GM12892 (cell line): ENCODE measurements at places on chromosomes 12 and 14.

GRCh38 chr14:103960457-103961055 lies 18.2 kb upstream of the RD3L start:
- DNase-seq = no peak

DNA sequence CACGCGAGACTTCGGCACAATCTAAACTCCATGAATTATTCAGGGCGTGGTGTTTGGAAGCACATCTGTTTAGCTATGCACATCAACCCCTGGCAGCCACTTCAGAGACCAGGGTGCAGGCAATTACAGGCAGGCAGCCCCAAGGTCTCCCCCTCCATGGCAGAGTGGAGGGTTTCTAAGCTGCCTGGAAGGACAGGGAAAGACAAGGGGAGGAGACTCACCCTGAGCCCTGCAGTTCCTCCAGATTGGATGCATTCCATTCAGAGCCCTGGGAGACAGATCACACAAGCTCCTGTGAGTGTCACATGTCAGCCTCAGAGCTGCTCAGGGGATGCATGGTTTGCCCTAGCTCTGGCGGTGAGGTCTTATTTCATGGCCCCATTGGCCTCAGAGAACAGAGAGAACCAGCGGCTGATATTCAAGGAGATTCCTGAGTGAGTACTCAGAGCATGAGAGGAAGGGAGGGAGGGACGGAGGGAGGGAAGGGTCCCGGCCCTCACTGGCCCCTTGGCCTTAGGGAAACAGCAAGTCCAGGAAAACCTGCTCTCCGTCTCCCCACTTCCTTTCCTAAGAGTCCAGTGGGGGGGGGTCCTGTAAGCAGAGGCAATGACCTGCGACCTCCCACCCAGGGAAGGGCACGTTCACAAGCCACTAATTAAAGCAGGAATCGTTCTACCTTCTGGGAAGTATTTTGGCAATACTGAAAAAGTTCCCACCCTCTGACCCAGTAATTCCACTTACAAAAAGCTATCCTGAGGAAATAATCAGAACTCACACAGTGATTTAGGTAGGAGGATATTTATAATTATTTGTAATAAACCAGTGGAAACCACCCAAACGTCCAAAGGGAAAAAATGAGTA lies 55.1 kb downstream of the SSH1 start:
- no peak for DNase-seq

DNA sequence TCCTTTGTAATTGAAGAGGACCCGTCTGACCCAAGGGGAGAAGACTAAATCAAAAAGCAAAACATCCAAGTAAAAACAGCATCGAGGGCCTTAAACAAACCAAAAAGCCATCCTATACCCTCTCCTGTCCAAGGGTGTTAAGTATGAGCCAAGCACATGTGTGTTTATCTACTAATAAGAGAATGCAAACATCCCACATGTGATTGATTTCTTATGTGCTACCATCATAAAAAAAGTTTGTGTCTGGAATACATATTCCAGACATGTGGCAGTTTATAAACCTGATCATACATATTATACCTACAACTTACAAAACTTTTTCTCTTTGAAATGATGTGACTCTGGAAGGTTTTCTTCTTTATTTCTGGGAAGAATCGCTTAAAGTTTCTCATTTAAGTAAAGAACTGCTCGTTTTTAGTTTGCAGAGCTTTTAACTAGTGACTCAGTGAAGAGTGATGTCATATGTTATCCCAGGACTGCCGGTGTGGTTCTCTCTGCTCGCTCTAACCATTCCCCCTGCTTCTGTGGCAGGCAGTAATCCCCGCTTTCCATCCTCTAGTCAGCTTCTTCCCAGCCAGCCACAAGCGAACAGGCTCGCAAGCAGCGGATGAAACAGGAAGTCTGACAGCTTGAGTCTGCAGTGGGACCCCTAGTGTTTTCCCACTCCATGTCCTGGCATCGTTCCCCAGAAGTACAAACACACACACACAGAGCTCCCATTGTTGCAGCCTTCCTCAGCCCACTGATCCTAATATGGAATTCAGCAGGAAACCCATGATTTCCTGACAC lies 431 bp upstream of the RHOJ start:
- DNase-seq = no peak

GRCh38 chr14:89108608-89109007 lies 284.2 kb downstream of the TTC8 start:
- DNase-seq = no peak

DNA sequence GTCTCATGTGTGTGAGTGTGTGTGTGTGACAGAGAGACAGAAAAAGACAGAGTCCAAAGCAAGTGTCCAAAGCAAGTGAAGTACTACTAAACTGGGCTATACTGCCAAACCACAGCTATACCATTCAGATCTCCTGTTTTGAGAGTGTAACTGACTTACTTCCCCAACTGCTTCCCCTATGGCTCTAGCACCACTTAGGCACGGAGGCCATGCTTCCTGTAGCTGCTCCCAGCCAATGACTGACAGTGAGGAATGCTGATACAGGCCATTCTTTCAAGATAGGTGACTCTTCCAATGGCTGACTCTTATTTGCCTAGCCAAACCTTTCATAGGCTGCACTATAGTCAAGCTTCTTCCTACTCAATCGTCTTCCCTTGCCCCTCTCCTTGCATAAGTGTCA lies 393.2 kb downstream of the BCAT1 start:
- no peak for DNase-seq

GRCh38 chr14:23694085-23694948 lies 58.2 kb downstream of the DHRS2 start:
- no peak for DNase-seq

DNA sequence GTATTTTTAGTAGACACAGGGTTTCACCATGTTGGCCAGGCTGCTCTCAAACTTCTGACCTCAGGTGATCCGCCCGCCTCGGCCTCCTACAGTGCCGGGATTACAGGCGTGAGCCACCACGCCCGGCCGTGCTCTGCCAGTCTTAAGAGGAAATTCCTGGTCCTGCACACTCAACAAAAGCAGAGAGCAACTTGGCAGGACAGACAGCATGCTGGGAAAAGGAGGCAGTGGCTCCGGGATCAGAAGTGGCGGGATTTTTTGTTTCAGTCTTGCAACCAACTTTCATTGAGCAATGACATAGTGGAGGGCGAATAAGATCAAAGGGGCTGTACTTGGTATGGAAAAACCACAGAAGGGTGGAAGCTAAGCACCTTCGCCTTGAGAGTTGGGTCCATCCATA lies 2.1 kb downstream of the CKAP4 start:
- DNase-seq = no peak

DNA sequence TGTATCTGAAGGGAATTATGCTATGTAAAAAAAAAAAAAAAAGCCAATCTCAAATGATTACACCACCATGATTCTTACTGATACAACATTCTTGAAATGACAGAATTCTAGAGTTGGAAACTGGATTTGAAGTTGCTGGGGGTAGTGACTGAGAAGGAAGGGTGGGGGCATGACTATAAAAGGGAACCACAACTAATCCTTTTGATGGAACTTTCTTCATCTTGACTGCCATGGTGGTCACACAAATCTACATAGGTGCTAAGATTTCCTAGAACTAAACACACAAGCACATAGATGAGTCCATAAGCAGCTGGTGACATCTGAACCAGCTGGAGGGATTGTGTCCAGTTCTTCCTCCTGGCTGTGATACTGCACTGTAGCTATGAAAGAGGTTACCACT lies 51.4 kb downstream of the CLMN start:
- DNase-seq = no peak

DNA sequence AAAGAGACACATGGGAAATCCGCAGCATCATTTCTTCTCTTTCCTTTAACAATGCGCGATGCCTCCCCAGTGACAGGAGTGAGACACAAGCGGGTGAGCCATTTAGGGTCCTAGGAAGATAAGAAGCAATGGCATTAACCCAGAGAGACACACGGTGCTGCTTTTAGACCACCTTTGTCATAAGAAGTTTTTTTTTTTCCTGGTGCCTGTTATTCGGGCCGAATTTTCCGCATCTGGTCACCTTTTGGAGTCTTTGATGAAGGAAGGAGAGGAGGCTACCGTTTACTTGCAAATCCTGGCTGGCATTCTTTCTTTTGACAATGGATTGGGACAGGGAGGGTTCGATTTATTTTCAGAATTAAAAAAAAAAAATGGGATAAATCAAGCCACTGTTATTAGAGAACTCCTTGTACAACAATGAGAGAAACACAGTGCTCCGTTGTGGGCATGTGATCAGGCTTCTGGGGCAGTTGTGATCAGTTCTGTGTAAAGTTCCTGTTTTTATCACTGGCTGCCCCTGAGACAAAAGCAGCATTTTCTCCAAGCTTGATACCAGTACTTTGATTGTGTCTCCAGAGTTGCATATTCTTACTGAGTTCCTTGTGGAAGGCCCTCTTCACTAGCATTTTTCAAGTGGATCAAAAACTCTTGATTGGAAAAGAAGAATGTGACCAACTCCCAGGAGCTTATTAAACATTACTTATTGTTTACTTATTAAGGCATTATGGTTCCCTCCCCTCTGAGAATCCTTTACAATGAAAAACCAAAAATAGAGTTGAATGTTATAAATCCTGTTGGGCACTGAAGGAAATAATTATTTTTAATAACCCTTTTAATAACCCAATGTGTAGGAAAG lies 1.1 kb downstream of the DIP2B start:
- no peak for DNase-seq

GRCh38 chr14:49506650-49507049 lies 79.5 kb downstream of the RPS29 start:
- DNase-seq = no peak

- no peak for DNase-seq
These were observed 28.2 kb downstream of the SOX5 start for GRCh38 chr12:23921099-23921856.

DNA sequence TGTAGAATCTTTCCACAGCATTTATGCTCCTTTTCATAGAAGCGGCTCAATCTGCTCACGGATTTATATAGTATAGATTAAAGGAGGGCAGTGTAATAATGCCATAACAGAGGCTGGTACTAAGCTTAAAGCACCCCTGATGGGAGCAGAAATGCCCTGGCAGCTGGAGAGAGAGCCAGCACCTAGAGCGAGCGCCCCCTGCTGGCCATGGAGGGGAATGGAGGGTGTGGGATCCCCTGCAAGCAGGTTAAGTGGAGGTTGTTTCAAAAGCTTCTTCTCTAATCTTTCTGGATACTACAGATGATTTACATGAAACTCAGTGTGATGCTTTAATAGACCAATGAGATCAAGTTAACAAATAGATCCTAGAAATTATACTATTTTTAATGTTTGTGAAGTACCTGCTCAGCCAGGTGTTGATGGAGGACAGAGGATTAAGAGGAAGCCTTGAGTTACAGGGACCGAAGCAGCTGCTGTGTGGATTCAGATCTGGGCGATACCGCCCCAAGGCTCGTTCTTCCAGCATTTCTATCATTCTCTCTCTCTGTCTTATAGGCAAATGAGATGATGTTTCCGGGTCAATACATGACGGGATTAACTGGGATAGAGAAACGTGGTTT lies 1519.3 kb upstream of the TMEM132C start:
- no peak for DNase-seq

DNA sequence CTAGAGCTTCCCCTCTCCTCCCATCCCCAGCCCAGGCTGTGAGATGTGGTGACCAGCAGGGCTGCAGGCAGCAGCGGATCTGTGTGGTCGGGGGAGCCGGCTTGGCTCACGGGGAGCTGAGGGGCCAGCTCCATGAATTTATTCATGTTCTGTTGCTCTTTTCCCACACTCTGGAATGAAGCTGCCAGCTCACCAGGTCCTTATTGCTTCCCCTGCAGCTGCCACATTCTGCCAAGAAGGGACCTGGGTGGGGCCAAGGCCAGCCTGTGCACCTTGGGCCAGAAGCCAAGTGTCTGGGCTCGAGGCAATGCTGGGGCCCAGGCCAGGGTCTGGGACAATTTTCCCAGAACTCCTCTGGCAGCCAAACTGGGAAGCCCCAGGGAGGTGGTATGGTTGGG lies 2.5 kb upstream of the C1QL4 start:
- DNase-seq = no peak

DNA sequence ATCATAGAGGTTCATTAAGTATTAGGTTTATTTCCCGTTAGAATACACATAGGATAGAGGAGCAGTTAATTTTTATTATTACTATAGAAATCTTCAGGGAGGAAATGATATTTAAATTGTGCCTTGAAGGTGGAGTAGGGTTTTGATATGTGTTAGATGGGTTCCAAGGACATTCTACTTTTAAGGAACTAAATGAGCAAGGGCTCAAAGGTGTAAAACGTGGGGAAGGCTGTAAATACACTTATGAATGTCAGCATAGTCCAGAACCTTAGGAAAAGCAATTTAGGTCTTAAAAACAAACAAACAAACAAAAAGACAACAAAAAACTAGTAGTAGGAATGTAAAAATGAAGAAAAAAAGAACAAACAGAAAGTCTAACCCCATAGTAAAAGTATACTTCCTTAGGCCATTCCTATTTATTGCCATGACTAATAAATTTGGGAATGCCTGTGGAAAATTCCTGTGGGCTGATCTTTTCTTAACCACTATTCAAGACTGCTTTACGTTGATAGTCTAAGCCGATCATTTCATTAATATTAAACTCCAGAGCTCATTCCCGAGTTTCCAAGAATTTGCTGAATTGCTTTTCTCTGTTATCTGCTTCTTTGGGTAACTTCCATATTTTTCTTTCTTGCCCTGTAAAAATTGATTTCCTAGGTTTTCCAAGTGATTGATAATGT lies 180.3 kb downstream of the RAD51B start:
- no peak for DNase-seq

DNA sequence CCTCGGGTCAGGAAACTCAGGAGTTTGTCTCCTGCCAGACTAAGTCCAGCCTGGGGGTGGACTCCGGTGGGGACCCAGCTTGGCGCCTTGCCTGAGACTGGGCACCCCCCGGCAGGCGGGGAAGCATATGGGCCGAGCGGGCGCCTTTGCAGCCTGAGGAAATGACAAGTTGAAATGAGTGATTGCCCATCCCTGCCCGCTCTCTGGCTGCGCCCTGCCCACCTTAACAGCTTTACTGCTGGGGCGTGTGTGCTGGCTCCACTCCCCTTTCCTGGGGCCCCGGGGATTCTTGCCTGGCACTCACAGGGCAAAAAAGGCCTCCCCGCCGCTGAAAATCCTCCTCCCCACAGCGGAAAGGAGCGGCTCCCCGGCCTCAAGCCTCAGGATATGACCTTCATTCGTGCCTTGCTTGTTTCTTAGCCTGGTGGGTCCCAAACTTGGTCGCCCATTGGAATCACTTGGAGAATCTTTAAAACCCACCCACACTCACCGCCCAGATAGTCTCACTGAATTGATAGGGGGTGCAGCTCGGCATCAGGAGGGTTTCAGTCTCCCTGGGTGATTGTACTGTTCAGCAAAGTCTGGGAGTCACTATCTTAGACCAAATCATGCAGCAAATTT lies 1.5 kb downstream of the RFLNA start:
- no peak for DNase-seq
